ENCODE measurements at places on chromosomes 4 and X. TPM values are rescaled to one million over a fixed set of nuclear protein-coding genes. Genes with fewer than 3 reads are reported as not detected.

The SH2D1A gene
- not detected for total RNA-seq

The MAP7D2 gene
- total RNA-seq: 3.7 TPM

The DMP1 gene
- not detected for total RNA-seq

The CRMP1 gene
- 17.1 TPM for total RNA-seq

The GAGE1 gene
- 91.5 TPM for total RNA-seq

The CXorf49 gene
- 0.57 TPM for total RNA-seq

The SPANXA1 gene
- total RNA-seq: not detected

The FGFBP1 gene
- 0.86 TPM for total RNA-seq

The TSPAN7 gene
- total RNA-seq: not detected

The CXCL11 gene
- total RNA-seq: 9.8 TPM

The ENPEP gene
- total RNA-seq: 0.34 TPM

The BMPR1B gene
- total RNA-seq: 1.7 TPM

The GUCY2F gene
- 0.06 TPM for total RNA-seq

The MAGEE2 gene
- total RNA-seq: not detected

The STK32B gene
- total RNA-seq: 14.7 TPM

The HSFX4 gene
- not detected for total RNA-seq

The SRD5A3 gene
- total RNA-seq: 5.4 TPM

The NHS gene
- 1.1 TPM for total RNA-seq

The PPEF2 gene
- not detected for total RNA-seq

The DGKK gene
- 0.11 TPM for total RNA-seq

The FAM9B gene
- not detected for total RNA-seq

The ADH7 gene
- not detected for total RNA-seq

The REPS2 gene
- total RNA-seq: 0.97 TPM

The UGT2B10 gene
- total RNA-seq: not detected

The NDP gene
- 0.06 TPM for total RNA-seq

The KDR gene
- 0.48 TPM for total RNA-seq

The LAMTOR3 gene
- 18.9 TPM for total RNA-seq

The NWD2 gene
- not detected for total RNA-seq

The NLRP2B gene
- total RNA-seq: not detected

The ASB11 gene
- total RNA-seq: not detected

The BEX1 gene
- total RNA-seq: 37.9 TPM
